ENCODE measurements at places on chromosomes 2 and 18.
A peak's percentile ranks its signal among the peaks of the same experiment; 100 is the strongest.

GRCh38 chr18:48851599-48851960 is 99.2 kb downstream of the SMAD7 start:
- peak; percentile 28 for DNase-seq

DNA sequence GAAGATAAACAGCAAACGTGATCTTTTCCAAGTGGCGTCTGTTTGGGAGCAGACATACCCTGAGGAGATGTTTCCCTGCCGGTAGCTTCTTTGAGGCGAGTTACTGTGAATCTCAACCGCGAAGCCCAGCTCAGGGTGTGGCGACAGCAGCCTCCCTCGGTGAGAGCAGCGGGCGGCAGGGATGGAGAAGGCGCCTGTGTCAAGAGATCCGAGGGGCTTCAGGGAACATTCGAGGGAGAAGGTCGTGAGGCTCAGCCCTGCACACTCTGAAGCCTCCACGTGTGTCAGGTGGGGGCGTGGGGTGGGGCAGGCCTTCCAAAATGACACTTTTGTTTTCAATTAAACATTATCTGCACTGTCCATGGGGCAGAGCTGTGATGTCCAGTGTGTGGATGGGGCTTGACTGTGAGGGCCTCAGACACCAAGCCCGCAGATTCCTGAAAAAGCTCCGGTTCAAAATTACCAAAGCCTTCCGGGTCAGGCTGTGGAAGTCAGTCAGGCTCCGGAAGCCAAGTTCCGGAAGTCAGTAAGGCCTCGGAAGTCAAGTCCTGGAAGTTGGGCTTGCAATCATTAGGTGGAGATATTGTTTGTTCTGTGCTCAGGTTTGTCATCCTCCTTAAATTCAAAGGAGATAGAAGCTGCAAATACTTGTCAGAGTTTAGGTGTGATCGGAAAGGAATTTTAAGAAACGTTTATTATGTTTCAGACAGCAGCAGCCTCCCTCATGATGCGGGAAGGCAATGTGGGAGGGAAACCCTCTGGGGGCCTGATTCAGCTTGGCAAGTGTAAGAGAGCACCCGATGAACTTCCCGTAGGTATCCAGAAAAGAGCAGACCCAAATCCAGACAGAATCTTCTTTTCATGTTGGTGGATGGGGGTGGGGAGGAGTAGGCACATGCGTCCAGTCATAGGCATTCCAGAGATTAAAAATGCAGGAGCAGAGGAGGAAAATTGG is 20.7 kb downstream of the SMIM21 start:
- no peak for DNase-seq

DNA sequence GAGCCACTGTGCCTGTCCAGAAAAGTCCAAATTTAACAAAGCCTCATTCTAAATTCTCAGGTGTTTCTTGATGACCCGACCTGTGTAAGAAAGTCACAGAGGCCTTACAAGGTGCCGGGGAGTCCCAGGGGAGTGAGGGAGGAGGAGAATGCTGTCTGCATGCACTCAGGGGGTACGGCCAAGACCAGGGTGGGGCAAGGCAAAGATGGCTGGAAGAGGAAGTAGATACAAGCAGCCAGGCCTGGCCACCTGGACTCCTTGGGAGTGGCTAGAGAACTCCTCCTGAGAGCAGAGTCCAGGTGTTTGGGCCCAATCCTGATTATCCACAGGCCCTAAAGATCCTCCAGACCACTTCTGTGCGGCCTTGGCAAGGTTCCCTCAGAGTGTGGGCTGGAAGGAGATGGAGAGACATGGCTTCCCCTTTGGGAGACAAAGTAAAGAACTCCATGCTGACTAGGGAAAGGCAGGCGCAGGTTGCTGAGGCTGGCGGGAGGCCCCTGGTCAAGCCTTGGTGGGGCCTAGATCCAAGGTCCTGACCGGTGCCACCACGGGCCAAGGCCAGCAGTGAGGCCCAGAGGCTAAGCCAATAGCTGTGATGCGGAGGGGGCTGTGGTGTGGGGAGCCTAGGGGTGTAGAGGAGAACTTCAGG is 74.7 kb downstream of the COPS8 start:
- DNase-seq, result no peak

GRCh38 chr2:79715338-79715737 is 202.5 kb downstream of the CTNNA2 start:
- DNase-seq, result no peak

GRCh38 chr2:98295275-98295674 is 51.0 kb upstream of the CNGA3 start:
- no peak for DNase-seq

GRCh38 chr2:193868833-193869232 is 1674.1 kb upstream of the TMEFF2 start:
- DNase-seq, result no peak

- no peak for DNase-seq
Measured at GRCh38 chr2:73104933-73105332, 7.8 kb downstream of the RAB11FIP5 start.
